ENCODE measurements at places on chromosomes 4 and X.

- no peak for DNase-seq
Observed at GRCh38 chr4:145890689-145891088, 47.9 kb downstream of the ZNF827 start.

- no peak for DNase-seq
Observed at GRCh38 chr4:168831919-168832762, 177.9 kb downstream of the CBR4 start.

DNA sequence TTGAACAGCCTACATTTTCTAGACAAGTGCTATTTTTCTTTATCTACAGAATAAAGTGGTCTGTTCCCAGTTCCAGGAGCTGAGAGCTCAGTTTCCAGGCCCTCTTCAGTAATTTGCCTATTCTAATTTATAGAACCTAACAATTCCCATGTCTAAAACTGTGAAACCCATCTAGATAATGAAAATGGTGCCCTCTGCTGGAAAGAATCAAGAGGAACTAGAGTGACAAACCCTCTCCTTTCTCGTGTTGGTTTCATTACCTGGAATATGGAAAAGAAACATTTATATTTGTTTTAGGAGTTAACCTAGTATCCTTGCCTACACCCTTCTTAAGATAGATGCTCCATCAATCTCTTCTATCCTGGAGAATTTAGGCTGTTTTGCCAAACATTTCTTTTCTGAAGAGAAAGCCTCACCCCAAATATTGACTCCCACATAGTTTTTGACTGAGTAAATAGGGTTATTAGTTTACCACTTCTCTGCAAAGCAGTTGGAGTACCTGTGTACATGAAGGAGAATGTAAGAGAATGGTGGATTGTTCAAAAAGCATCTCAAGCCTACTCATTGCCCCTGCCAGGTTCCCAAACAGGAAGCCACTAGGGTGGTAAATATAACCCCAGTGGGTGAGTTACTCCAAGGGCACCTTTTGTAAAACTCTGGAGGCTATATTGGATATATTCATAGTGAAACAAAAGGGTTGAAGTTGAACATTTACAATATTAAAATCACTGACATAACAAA, 121.6 kb downstream of the RASL11B start:
- DNase-seq, result peak; percentile 49

DNA sequence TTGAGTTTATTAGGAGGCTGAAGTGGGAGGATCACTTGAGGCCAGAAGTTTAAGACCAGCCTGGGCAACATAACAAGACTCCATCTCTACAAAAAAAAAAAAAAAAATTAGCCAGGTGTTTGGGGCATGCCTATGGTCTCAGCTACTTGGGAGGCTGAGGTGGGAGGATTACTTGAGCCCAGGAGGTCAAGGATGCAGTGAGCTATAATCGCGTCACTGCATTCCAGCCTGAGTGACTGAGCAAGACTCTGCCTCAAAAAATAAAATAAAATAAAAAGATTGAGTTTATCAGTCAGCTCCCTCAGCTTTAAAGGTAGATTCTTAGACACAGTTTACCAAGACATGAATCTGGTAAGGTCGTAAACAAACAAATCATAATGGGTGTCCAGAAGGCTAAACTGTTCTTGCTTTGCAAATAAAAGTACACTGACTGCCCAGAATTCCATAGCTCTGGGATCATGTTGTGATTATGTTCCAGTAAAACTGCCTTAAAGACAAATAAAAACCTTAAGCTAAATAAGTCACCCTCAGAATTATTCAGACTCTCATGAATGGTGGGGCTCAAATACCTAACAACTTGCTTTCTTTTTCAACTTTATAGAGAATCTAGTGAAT, 18.7 kb downstream of the APOO start:
- DNase-seq, result no peak

GRCh38 chrX:9519546-9520216, 54.8 kb downstream of the TBL1X start:
- peak; percentile 41 for DNase-seq

Data from putamen (tissue), 1 donor.